Activated naive CD4-positive, alpha-beta T cell treated with anti-CD3 and anti-CD28 coated beads, Interleukin-2, amount 10 ng/mL, durations not matched to agents 7 days and 5 days (primary cell): ENCODE measurements at places on chromosomes 2 and 18.

DNA sequence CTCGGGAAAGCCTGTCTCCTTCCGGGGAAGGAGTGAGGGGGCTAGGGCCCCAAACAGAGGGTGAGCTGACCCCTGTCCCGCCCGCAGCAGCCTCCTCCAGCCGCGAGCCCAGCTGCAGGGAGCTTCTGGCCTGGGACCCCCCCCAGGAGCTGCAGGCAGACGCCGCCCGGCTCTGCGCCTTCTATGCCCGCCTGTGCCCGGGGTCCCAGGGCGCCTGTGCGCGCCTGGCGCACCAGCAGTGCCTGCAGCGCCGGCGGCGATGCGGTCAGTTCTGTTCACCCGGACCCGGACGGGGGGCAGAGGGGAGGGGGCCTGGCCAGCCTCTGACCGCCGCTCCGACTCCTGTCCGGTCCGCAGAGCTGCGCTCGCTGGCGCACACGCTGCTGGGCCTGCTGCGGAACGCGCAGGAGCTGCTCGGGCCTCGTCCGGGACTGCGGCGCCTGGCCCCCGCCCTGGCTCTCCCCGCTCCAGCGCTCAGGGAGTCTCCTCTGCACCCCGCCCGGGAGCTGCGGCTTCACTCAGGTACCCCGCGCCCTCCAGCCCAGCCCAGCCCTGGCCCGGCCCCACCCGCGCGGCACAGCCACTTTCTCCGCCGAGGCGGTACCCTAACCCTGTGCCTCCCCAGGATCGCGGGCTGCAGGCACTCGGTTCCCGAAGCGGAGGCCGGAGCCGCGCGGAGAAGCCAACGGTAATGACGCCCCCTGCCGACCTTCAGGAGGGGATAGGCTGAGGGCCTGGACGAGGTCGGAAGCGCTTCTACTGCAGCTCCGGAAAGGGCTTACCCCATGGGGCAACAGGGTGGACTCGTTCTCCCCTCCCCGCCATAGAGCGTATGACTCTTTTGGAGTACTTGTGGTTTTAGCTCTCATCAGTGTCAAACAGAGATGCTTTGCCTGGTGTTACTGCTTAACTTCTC, 2.0 kb upstream of the CHRND start:
- peak; percentile 50 for DNase-seq

GRCh38 chr2:85913884-85914881, 25.4 kb upstream of the ST3GAL5 start:
- no peak for DNase-seq

GRCh38 chr2:81073412-81073811, 768.9 kb upstream of the LRRTM1 start:
- no peak for DNase-seq

DNA sequence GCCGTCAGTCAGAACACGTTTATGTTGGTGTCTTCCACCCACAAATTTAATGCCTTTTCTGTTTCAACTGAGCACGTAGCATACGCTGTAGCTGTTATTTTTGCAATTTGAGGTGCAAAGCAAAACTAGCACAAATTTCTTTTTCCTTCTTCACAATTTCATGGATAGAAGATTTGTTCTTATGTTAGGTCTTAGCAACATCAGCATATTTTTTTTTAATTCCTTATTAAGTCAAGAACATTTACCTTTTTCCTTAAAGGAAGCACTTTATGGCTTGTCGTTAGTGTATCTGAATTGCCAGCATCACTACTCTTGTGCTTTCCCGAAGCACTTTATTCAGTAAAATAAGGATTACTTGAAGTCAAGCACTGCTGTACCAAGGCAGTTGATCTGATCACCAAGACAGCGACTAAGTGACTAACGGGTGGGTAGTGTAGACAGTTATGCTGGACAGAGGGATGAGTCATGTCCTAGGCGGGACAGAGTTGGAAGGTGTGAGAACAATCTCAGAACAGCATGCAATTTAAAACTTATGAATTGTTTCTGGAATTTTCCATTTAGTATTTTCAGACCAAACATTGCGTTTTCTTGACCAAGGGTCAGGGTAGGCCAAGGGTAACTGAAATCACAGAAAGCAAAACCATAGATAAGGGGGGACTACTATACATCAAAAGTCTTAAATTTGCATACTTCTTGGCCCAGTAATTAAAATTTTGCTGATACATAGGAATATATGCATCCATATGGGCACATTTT, 13.3 kb downstream of the BABAM2 start:
- no peak for DNase-seq

- no peak for DNase-seq
Observed at GRCh38 chr2:23617167-23617810, 232.3 kb downstream of the KLHL29 start.

DNA sequence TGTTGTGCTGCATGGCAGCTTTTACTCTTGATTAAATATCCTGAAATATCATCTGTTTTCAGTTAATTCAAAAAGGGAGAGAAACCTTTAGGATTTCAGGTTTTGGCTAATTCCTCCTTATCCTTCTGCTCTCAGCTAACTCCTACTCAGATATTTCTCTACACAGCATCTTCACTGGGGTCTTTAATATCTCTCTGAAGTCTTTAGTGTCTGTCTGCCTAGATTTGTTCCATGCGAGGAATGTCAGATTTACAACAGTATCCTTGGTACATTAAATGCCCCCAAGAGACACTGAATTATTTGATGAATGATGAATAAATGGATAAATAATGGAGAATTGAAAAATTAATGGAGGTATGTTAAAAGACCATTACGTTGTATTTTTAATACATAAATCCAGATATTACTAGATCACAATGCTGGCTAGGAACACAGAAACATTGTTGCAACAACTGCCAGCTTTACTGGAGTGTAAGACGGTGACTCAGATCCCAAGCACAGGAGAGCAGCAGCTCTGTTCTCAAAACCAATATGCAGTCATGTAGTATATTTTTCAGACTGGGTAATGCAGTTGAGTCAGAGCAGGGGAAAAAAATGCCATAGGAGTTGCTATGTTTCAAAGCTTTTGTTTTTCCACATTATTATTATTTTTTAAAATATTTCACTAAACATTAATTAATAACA, 388.0 kb upstream of the SYT4 start:
- no peak for DNase-seq

DNA sequence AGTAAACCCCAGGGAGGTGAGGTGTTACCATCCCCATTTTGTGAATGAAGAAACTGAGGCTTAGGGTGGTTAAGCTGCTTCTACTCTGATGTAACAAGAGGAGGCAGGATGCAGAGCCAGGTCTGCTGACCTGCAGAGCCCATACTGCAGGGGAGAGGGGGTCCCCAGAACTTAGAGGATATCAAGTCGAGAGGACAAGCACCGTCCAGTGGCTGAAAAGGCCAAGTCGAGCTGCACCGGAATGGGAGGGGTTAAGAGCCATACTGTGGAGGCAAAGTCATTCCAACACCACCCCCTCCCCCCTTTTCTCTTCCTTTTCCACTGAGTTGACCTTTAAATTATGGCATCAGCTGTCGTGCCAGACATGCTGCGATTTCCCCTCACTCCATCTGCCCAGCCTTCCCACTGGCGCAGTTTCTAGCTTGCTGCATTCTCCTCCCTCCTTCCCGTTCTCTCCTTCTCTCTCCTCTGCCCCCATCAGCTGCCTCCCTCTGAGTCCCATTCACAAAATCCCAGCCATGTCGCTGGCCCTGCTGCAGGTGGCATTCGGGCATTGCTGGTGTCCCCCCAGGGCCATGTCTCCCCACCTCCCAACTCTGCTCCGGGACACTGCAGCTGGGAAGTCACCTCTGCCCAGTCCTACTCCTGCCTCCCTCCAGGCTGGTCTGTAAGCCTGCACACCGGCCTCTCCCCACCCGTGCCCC, 346.9 kb downstream of the DYSF start:
- DNase-seq: no peak

DNA sequence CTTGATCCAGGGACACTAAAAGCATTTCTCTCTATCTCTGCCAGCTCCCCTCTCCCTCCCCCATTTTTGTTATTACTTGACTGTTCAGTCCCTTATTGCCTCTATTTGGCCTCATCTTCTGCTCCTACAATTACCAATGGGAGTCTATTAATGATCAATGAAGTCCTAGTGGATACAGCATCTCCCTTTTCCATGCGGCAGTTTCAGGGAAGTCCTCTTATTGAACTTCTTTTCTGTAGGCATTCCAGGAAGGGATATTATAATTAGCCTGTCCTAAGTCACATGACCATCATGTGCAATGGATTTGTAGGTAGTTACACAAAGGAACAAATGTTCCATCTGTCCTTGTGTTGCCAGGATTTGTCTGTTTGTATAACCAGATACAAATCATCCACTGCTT, 495.1 kb upstream of the CNTNAP5 start:
- DNase-seq: no peak

- DNase-seq: no peak
Observed at GRCh38 chr2:100991404-100991773, 10.7 kb upstream of the RPL31 start.
